ENCODE measurements at places on chromosomes 11 and 22. TPM values are rescaled to one million over a fixed set of nuclear protein-coding genes. Genes with fewer than 3 reads are reported as not detected.

- no peak for DNase-seq
Observed at GRCh38 chr11:103928802-103929161, 107.7 kb upstream of the DDI1 start.

- no peak for DNase-seq
Observed at GRCh38 chr22:39135092-39135896, 17.2 kb downstream of the CBX7 start.

- DNase-seq, result no peak
Observed at GRCh38 chr11:125401746-125402145, 94.3 kb downstream of the FEZ1 start.

DNA sequence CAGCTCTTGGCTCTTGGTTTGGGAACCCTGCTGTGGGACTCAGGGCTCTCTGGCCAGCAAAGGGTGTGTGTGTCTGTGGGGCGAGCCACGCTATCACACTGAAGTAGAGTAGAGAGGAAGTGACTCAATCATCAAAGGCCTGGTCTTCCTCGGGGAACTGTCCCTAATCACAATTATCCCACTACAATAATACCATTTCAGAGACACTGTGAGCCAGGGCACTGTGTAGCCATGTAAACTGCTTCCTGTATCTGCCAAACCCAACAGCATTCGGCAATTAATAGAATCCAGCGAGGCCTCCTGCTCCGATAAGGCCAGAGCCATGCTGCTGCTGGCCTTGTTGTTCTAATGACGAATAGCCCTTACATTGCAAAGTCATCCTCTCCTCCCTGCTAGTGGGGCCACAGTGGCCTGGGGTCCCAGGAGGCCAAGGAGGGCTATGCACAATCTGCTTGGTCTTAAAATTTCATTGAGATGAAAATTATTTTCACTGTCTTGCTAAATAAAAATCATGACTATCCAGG lies 49.8 kb upstream of the LMO2 start:
- DNase-seq, result no peak

DNA sequence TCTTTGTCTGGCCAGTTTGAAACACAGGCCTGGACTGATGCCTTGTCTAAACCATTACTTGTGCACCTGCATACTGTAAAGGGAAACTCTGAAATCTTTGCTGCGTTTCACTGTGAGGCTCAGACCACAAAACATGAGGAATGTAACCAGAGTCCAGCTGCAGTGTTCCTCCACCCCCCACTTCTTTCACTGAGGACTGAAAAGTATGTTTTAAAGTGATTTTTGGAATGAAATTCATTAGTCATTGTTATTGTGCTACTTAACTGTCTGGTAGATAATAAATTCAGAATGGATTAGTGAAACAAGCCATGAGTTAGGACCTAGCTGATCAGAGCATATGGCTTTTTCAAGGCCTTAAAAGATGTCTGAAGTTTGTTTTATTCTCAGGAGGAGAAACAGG lies 181.2 kb downstream of the WNT11 start:
- no peak for DNase-seq

DNA sequence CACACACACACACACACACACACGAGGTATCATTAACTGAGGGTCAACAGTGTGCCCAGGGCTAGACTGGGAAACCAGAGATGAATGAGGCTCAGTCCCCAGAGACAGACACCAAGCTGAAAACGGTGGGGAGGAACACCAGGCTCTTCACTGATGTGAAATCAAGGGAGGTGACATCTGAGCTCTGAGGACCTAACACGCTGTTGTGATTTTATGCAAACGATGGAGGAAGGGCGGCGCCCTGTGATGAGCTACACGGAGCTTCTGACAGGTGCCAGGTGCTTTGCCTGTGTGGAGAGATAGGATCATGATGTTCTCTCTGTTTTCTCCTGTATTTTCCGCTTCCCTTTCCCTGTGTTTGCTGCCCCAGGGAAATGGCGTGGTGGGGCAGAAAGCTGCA lies 6.5 kb upstream of the CYB5R3 start:
- DNase-seq, result no peak

SHANK3 gene
- 0.90 TPM for total RNA-seq

WNT7B gene
- 23.9 TPM for total RNA-seq

DNA sequence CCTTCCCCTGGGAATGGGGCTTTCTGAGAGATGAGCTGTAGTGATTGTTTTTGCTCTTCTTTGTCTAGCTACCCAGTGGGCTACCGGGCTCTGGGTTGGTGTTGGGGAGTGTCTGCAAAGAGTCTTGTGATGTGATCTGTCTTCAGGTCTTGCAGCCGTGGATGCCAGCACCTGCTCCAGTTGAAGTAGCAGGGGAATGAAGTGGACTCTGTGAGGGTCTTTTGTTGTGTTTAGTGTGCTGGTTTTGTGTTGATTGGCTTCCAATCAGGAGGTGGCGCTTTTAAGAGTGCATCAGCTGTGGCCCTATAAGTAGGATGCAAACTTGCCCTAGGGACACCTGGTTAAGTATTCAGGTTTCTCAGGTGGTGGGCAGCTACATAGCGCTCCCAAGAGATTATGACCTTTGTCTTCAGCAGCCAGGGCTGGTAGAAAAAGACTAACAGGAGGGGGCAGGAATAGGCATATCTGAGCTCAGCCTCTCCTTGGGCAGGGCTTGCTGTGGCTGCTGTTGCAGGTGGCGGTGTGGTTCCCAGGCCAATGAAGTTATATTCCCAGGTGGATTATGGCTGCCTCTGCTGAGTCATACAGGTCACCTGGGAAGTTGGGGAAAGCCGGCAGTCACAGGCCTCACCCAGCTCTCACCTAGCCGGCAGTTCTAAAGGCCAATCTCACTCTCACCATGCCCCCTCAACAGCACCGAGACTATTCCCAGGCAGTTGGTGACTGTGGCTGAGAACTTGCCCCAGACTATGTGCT lies 315.7 kb upstream of the C11orf87 start:
- DNase-seq, result no peak

- no peak for DNase-seq
Observed at GRCh38 chr11:5527716-5528115, 11.2 kb upstream of the UBQLNL start.

TMEM135 gene
- total RNA-seq, result 6.5 TPM

DNA sequence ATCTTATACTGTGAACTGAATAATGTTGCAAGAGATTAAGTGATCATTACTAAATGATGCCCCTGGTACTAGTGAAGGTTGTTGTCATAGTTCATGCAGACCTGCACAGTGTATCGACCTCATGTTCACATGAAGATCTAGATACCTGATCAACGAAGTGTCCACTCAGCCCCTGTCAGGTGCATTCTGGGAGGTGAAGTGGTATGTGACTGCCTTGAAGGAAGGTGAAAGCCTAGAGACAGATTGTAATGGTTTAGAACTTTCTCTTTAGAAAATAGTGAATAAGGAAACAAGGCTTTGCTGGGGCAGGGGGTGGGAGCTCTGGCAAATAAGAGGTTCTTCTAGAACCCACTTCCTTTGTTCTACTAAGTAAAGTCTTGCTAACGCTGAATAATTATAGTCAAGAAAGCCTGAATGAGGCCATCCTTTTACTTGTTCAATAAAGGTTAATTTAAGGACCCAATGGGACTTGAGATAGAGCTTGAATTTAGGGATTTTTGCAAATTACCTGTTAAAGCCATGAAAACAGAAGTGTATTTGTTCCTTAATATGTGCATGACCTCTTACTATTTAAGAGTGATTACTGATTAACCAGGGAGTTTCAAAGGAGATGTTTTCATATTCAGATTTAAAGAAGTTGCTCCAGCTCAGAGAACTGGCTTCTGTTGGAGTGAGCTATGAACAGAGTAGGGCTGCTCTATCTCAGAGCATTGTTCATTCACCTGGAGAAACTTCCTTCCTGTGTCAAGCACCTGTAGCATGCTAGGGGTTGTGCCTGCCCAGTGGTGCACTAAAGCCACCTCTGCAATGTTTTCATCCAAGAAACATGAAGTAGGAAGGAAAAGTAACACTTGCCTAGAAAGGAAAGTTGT lies 45.3 kb downstream of the C22orf31 start:
- no peak for DNase-seq

- peak; percentile 21 for DNase-seq
Observed at GRCh38 chr11:24965748-24966147, 468.9 kb downstream of the LUZP2 start.

VPREB1 gene
- not detected for total RNA-seq

- DNase-seq, result no peak
Observed at GRCh38 chr11:34907934-34908593, 8.1 kb downstream of the APIP start.

DAGLA gene
- 0.13 TPM for total RNA-seq

SMTNL1 gene
- not detected for total RNA-seq

- no peak for DNase-seq
Observed at GRCh38 chr11:83613767-83614121, 327.6 kb upstream of the CCDC90B start.

DNA sequence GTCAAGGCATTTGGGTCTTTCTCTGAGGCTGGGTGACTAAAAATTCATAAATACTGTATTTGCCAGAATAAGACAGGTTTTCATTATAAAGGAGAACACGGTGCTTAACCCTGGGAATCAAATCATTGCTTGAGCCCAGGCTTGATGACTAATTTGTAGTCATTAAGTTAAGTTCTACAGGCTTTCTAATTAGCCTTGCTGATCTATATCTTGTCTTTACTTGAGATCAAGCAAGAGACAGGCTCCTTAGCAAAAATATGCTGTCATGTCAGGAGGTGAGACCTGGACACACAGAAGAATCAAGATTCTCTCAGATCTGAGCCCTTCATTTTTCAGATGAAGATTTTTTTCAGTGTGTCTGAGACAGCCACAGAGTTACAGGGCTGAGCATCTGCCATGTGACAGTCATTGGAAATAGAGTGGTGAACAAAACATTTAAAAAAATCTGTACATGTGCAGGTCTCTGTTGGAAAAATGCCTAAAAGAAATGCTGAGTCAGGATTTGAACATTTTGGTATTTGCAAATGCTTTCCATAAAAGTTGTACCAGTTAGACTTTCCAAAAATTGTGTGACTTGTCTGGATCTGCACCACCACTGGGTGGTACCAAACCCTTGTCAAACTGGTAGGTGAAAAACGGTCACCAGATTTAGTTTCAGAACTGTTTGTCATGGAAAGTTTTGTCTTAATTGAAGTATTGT lies 14.6 kb downstream of the ACAT1 start:
- DNase-seq, result no peak

DBX1 gene
- not detected for total RNA-seq

GRCh38 chr22:49617866-49618676 lies 209.6 kb downstream of the BRD1 start:
- DNase-seq, result no peak

- peak; percentile 66 for DNase-seq
Observed at GRCh38 chr11:102117472-102118113, 7.3 kb downstream of the YAP1 start.

KDM2A gene
- 49.0 TPM for total RNA-seq

- peak; percentile 74 for DNase-seq
Observed at GRCh38 chr11:70397983-70398833, at the start of gene CTTN. Gene CTTN (plus strand): TSS chr11:70398529. CDS start chr11:70407298, 8,769 bp downstream.

MMP11 gene
- 0.53 TPM for total RNA-seq

DNA sequence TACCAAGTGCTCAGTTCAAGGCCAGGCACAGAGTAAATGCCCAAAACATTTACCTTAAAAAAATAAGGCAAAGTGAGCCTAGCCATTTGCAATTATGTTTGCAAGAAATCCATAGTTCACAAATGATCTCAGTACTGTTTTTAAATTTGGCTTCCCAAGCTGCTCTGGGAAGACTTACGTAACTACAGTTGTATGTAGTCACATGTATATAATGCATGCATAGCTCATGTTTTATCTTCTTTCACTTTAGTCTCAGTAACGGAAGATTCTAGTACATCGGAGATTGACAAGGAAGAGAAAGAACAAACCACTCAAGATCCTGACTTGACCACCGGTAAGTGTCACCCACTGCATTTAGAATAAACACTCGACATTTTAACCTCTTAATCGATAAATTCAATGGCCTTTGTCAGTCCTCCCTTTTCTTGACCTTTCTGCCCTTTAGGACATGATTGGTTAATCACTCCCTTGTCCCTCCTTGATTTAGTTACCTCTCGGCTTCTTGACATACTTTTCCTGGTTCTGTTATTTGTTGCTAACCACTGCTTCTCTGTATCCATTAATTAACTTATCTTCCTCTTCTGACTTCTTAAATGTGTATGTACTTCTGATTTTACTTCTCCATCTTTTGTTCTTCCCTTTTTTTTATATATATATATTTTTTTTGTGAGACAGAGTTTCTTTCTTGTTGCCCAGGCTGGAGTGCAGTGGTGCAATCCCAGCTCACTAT lies 18.0 kb upstream of the JHY start:
- peak; percentile 14 for DNase-seq

GUCY1A2 gene
- total RNA-seq, result not detected

GRCh38 chr11:124605719-124606118 lies 5.5 kb upstream of the PANX3 start:
- no peak for DNase-seq

KDM4D gene
- 0.53 TPM for total RNA-seq

DNA sequence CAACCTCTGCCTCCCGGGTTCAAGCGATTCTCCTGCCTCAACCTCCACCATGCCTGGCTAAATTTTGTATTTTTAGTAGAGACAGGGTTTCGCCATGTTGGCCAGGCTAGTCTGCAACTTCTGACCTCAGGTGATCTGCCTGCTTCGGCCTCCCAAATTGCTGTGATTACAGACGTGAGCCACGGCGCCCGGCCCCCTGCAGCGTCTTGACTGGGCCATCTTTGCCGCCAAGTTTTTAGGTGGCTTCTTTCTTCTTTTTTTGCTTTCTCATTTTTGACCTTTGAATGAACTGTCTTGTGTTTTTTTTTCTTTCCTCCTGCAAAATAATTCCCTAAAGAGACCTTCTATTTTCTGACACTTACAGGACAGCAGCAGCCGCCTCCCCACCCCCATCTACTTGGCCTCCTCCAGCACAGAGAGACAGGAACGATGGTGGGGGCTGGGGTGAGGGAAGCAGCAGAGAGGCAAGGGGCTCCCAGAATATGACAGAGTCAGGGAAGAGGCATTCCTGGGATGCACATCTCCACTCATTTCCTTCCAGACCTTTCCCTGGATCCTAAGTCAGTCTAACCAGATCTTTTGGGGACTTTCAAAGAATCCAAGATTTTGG lies 92.6 kb upstream of the ALX4 start:
- no peak for DNase-seq

NXPE1 gene
- not detected for total RNA-seq

DNA sequence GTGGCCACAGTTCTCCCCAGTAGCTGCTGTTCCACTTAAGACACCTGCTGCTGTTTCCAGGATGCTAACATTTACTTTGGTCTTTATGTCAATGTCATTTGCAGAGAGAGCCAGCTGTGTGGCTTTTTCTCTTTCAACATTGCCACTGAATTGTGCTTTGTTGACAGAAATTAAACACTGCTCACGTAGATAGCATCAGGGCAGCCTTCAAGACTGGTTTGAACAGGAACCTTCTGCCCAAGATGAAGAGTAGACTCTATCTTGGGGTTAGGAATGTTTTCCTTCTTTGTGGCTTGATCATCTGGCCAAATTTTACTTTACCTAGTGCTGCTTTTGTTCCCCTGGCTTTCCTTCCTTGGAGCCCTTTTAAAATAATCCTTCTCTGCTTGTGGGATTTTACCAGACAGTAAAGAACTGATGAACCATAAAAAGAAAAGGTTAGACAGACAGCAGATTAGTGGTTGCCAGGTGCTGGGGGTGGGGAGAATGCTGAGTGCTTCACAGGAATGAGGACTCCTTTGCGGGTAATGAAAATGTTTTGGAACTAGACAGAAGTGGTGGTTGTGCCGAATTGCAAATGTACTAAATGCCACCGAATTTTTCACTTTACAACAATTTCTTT lies 22.7 kb upstream of the XBP1 start:
- no peak for DNase-seq

- no peak for DNase-seq
Observed at GRCh38 chr11:32451808-32452207, 16.5 kb upstream of the WT1 start.

- DNase-seq, result peak; percentile 54
Observed at GRCh38 chr11:100851584-100852152, 164.6 kb downstream of the ARHGAP42 start.

CABP4 gene
- total RNA-seq, result not detected

GRCh38 chr22:22759371-22759770 lies 115.0 kb downstream of the GGTLC2 start:
- no peak for DNase-seq
